Trophoblast cell (in vitro differentiated cells and primary cell): ENCODE measurements at places on chromosomes 3 and 15.

GRCh38 chr3:157487339-157487738 is 15.9 kb downstream of the VEPH1 start:
- no peaks in the 10 kb centered on the region for H3K36me3 ChIP-seq
- no peak overlapping the region for H3K4me3 ChIP-seq
- DNase-seq: no peak
- H3K4me1 ChIP-seq: no peaks in the 10 kb centered on the region

GRCh38 chr3:62011666-62012065 is 361.7 kb downstream of the FEZF2 start:
- H3K27me3 ChIP-seq: no peaks in the 10 kb centered on the region
- no peak overlapping the region for H3K27ac ChIP-seq
- H3K36me3 ChIP-seq: no peaks in the 10 kb centered on the region
- no peak for DNase-seq

- H3K4me1 ChIP-seq: no peaks in the 10 kb centered on the region
- no peak overlapping the region for H3K4me3 ChIP-seq
- no peak overlapping the region for H3K27ac ChIP-seq
- H3K27me3 ChIP-seq: no peaks in the 10 kb centered on the region
Measured at GRCh38 chr15:69579950-69580618, 127.5 kb downstream of the RPLP1 start.

- H3K4me1 ChIP-seq: no peaks in the 10 kb centered on the region
- H3K27ac ChIP-seq: no peak overlapping the region
- DNase-seq: no peak
- H3K4me3 ChIP-seq: no peak overlapping the region
Measured at GRCh38 chr3:61649381-61650170, 88.2 kb downstream of the PTPRG start.

DNA sequence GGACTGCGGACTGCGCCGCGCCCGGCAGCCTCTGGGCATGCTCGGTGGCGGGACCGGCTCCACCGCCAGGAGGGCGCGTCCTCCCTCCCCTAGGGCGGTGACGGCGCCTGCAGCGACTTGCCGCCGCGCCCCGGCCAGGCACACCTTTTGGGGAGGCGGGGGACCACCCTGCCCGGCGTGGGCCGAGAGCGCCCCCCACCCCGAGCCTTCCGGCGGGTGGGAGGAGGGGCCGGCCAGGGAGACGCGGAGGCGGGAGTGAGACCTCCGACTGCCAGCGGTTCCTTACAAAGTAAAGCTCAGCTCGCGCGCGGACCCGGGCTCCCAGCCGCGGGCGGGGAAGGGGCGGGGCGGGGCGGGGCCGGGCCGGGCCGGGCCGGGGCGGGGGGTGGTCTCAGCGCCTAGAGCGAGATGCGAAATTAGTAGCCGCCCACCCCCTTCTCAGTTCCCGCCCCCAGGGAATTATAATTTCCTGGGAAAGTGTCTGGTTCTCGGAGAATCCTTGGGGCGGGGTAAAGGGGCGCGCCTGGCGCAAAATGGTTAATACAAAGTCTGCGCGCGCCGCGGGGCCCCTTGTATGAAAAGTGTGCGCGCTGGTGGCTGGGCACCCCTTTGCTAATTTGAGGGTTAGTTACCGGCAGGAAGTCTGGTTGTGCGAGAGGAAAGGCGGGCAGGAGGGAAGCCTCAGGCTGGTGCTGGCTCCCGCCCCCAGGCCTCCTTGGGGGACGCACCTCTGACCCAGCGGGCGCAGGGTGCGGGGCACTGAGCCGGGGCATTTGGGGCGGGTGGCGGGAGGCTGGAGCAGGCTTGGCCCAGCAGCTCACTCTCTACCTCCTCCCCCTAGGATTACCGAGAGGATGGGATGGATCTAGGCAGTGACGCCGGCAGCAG is 224.8 kb upstream of the IL12A start:
- H3K36me3 ChIP-seq: peaks cover 5% of the 10 kb centered on the region
- peaks cover 6% of the 10 kb centered on the region for H3K4me1 ChIP-seq
- peak overlapping the region; percentile 94 for H3K4me3 ChIP-seq

GRCh38 chr3:100076731-100077529 is 37.4 kb downstream of the FILIP1L start:
- H3K36me3 ChIP-seq: no peaks in the 10 kb centered on the region
- no peaks in the 10 kb centered on the region for H3K27me3 ChIP-seq
- peaks cover 6% of the 10 kb centered on the region for H3K4me1 ChIP-seq
- H3K4me3 ChIP-seq: no peak overlapping the region
